AG09309 (cell line): ENCODE measurements at places on chromosomes 11 and 22.

DNA sequence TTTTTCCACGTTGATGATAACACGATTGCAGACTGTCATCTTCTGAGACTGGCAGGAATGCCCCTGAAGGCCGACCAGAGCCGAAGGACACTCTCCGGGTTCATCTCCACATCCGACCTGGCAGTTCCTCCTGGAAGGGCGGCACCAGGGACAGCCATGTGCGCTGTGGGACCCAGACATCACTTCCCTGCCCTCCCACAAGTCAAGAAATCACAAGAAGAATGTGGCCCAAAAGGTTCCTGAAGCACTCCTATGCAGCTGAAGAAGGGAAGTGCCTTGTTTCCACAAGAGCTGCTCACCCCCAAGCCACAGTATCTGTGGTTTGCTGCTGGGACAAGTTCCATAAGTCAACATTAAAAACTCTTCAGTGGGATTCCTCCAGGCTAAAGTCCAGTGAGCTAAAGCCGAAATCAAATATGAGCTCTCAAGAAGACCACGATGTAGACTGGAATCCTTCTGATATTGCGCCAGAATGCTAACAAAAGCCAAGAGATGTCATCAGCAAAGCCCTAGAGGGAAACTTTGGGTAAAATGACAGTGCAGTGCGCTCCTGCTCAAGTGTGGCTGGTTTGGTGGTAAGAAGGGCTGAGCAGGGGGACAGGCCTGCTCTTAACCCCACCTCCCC is 21.2 kb downstream of the PACSIN2 start:
- DNase-seq: no peak

DNA sequence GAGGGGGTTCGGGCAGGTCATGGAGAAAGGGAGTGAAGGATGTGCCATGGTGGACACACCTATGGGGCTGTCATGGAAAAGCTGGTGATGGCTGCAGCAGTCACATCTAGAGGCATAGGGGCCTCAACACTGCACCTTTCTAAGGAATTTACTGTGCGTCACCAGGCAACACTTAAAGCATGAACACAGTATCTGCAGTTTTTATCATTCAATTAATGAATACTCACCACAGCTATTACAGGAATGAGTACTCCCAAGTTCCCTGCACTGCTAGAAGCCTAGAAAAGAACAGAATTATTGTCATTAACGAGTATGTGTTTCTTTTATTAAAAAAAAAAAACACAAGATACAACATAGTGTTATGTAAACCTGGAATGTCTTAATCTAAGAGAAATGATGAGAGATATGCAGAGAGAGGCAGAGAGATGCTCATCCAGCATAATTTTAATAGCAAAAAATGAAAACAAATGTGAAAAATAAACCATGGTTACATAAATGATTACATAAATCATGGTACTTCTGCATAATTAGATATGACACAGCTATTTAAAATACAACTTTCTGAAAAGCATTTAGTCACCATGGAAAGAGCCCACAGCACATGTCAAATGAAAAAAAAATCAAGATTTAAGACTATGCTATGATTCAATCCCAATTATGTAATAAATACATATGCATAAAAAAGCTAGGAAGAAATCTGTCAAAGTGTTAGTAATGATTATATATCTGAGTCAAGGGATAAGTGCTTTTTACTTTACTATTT is 19.2 kb downstream of the SERPIND1 start:
- DNase-seq: no peak

DNA sequence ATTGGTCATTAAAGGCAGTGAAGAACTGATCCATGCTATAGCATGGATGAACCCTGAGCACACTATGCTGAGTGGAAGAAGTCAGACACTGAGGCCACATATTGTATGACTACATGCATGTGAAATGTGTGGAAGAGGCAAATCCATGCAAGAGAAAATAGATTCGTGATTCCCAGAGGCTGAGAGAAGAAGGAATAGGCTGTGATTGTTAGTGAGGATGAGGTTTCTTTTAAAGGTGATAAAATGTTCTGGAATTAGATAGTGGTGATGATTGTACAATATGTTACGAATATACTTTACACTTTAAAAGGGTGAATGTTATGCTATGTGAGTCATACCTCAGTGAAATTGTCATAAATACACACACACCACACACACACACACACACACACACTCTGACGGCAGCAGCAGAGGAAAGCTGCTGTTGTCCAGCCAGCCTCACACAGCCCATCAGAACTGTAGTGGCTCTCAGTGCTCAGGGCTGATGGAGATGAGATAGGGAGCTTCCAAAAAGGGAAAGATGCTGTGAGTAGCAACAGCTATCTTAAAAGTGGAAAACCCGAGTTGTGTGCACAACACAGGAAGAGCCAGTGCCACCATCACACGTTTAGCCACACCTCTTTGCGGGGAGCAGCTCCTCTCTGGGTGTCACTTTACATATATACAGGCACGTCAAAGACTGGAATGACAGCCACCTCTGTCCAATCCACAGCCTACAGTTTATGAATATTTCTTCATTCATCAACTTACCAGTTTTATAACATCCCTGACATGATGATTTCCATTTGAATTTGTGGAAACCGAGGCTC is 153.0 kb downstream of the SPATA19 start:
- no peak for DNase-seq

- no peak for DNase-seq
Measured at GRCh38 chr11:26199331-26200095, 132.4 kb upstream of the ANO3 start.

GRCh38 chr11:123410218-123410549 is 19.9 kb upstream of the GRAMD1B start:
- no peak for DNase-seq

GRCh38 chr11:26719289-26719973 is 2.4 kb downstream of the SLC5A12 start:
- DNase-seq: no peak

- DNase-seq: no peak
Measured at GRCh38 chr11:13486926-13487660, 8.7 kb downstream of the PTH start.

DNA sequence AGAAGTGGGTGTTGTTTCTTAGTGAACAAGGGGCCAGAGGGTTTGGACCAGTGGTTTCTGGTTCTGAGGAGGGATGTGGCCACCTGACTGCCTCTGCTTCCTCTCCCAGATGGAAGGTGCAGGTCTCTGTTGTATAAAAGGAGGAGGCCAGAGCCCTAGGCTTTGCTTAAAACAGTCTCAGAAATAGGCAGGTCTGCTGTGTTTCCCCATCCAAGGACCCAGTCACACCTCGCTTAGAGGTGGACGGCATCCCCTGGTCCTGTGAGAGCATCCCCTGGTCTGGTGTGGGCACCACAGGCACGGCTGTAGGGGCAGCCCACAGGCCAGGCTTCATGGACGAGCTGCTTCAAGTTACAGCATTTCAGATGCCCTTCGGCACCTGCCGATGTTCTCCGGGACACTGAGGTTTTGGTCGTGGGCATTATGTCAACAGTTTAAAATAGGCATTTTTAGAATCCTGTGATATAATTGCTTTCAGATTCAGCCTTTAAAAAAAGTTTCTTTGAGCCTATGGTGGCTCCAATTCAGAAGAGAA is 45.7 kb upstream of the SHANK2 start:
- DNase-seq: no peak

DNA sequence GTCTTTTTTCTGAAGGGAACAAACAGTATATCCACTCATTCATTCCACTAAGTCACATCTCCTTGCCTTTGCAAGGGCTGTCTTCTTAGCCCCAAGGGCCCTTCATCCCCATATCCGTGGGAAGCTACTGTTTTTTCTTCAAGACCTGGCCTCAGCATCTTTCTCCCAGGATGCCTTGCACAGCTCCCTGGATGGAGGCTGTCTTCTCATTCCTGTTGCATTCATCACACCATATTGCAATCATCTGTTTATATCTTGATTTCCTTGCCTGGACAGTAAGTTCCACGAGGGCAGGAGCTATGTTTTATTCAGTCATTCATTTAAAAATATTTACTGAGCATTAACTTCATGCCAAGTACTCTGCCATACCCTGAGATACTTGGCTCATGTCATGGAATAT is 29.3 kb upstream of the NECTIN1 start:
- DNase-seq: no peak

GRCh38 chr22:28514321-28514821 is 165.3 kb downstream of the TTC28 start:
- DNase-seq: no peak

DNA sequence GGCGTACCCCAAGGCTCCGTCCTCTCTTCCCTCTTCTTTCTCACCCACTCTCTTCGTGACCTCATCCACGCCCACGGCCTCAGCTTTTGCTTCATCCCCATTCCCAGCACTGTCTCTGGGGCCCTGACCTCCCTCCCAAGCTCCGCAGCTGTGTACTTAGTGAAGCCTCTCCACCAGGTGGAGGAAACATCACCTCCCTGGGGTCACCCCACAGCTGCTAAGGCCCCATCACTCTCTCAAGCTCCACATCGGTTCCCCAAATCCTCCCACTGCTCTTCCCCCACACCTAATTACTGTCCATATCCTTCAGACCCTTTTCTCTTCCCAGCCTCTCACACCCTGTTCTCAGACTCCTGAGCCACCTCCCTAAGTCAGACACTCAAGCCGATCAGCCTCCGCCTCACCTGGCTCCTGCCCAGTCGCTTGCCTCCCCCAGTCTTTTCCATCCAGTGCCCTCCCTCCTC is 7.9 kb upstream of the SYT7 start:
- DNase-seq: no peak

DNA sequence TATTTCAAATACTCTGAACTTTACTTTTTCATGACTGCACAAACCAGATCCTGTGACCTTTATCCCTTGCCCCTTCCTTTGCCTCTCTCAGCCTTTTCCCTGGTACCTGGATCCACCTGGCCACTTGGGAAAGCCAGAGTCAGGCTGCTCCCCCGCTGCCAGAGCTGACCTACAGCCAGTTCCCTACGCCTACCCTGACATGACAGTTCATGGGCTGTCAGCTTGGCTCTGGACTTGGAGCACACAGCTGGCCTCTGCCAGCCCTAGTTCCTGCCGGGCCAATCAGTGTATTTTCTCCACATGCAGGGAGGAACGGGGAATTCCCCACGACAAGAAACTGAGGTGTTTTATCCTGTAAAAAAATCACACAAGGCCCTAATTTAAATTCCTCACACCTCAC is 382.6 kb downstream of the INSC start:
- no peak for DNase-seq

- DNase-seq: no peak
Measured at GRCh38 chr22:24975813-24976341, 23.4 kb downstream of the KIAA1671 start.

DNA sequence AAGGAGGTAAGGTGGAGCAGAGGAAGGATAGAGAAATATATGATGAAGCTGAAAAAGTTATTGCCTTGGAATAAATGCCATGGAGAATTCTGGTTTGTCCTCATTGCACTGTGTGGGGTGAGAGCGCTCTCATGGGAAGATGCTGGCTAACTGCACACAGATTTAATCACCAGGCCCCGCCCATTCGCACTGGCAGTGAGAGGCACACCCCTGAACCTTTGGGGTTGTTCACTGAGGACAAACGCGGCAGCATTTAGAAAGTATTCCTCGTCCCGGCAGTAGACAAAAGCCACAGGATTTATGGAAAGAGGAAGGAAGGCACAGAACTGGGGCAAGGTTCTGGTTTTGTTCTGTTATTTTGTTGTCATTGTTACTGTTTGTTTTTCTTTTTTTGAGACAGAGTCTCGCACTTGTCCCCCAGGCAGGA is 70.2 kb downstream of the MED15 start:
- no peak for DNase-seq

DNA sequence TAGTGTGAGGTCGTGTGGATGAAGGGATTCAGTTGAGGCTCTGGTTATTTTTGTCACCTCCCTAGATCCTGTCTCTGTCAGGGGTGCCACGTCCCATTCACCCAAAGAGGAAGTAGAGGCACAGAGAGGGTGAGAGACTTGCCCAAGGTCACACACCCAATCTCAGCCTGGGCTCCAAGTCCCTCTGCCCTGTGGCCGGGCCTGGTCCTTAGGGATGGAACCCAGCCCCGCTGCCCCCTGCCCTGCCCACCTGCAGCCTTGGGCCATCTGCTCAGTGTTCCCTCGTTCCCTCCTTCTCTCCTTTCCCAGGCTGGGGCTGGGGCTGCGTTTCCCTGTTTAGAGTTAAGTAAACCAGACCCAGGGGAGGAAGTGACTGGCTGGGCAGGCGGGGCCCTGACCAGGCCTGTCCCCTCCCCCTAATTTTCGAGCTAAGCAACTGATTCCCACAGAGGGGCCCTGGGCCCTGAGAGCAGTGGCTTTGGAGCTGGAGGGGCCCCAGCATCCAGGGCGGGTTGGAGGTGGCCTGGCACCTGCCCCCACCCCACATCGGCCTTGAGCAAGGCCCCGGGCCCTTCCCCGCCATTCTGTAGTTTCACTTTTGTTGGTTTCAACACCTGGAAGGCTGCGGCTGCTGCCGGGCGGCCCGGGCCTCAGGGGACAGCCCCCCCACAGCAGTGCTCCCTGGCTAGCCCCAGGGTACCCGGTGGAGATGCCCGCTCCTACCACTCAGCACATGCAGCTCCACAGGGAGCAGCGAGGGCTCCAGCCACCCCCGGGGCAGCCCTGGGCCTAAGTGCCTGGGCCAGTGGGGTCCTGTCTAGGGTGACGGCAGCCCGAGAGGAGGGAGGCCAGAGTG is 1.5 kb downstream of the TCIRG1 start:
- DNase-seq: no peak

DNA sequence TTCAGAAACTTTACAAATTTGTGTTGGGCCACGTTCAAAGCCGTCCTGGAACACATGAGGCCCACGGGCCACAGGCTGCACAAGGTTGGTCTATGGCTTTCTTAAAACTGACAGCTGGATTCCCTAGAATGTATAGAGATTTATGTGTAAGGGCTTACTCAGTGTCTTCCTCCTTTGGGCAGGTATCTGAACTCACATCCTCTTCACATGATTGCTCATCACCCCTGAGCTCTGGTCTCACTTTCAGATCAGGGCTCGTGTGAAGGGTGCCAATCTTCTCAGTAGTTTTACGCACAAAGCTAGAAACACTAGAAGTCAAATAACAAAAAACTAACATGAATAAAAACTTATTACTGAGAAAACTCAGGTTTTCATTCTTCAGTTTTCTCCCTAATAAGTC is 27.1 kb downstream of the HPS5 start:
- no peak for DNase-seq

DNA sequence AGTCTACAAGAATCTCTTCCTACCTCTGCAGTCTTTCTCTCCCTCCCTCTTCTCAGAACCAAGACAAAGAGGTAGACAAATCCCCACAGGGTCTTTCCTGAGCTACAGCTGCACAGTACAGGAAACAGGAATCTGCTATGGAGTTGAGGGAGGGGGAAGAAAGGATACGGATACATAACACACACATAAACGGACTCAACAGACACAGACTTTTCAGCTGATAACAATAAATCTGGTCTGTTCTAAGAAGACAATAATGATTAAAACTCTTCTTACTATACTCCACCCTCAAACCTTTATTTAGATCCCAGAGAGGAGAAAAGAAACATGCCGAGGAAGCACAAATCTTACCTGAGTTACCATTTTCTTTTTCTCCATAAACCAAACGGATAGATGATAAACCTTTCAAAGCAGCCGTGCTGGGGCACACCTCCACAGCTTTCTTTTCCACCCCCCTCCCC is 122.2 kb downstream of the APOL5 start:
- DNase-seq: no peak
